ENCODE measurements at places on chromosomes 7 and 10.

DNA sequence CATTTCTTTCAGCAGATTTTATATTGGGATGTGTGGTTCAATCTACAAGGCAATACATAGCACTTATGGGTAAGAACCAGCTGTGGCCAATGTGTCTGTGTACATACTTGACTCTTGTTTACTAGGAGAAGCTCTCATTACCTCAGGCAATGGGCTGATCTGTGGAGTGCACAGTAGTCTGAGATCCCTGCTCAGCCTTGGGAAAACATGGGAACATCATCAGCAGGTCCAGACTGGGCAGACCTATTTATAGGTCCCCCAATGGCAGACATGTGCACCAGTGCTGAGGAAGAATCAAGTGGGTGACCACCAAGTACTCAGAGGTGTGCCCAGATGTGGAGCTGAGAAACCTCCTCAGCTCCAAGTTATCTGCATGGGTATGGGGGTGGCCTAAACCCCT is 349.7 kb downstream of the KIF20B start:
- peak; percentile 7 for ATAC-seq

- peak; percentile 37 for ATAC-seq
These were observed 119.4 kb downstream of the DYNC2I1 start for GRCh38 chr7:158975526-158976467.

DNA sequence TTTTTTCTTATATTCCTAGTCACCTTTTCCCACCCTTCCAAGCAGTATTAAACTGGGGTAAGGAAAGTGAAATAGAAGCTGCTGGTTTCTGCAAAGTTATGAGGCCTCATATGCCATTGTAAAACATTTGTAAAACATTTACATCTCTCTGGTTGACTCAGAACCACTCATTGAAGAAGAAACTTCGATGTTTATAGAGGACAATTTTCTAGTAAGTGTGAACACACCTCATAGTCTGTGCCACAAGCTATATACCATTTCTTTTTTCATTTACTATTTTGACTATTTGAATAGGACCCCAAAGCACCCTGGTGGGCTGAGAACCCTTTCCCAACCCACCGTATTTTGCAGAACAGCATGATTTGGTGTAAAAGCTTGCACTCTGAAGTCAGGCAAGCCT is 12.9 kb upstream of the ITGB1 start:
- peak; percentile 77 for ATAC-seq

- ATAC-seq: no peak
These were observed 188.2 kb downstream of the KIF20B start for GRCh38 chr10:89889606-89890005.

DNA sequence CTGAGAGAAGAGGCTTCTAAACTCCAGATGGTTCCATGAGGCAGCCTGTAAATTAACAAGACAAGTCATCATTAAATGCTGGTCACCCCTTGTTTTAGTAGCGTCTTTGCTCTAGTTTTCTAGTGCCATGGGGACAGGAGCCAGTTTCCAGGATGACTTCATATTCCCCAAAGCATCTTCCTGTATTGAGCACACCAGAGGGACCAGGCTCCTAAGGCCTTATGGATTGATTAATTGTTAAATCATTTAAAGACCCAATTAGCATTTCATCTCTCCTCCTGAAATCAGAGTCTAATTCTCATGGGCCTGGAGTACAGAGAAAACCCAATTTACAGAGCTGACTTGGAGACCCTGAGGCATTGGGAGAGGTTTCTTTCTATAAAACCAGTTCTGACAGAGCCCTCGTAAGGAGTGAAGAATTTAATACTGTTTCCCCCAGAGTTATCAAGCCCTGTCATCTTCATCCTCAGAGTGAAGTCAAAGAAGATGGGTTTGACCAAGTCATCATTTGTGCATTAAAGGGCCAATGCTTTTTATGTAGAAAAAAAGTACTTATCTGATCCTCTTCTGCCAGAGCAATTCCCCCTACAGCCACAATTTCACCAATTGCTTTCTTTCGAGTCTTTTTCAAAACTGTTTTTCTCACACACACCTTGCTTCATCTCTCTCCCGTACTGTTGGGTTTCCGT is 678.7 kb downstream of the SDK1 start:
- ATAC-seq: no peak

GRCh38 chr7:158328376-158329013 is 259.1 kb downstream of the PTPRN2 start:
- ATAC-seq: no peak

DNA sequence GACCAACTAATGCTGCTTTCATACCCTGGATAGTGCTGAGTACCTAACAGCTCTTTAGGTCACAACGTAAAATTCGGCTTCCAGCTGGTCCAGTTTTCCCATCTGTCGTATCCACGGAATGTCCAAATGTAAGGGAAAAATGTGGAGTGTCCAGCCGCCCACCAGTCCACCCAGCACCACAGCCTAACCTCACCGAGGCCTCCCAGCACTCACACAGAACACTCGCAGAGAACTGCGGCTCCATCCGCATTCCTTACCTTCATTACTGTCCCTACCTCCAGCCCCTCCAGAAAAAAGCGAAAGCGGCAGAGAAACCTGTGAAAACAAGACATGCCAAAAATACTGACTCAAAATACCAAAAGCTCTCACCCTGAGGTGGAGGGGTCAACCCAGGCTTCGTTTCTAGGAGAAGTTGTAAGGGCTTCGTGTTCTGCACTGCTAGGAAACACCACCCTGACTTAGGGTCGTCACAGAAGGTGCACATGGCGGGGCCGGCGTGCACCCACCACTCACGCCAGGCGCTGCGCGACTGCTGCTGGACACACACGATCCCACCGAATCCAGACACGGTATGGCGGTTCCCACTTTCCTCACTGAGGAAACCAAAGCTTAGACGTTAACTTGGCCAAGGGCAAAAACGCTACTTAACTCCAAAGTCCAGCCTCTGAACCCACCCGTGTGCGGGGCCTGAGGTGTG is 73.9 kb downstream of the AMZ1 start:
- no peak for ATAC-seq

DNA sequence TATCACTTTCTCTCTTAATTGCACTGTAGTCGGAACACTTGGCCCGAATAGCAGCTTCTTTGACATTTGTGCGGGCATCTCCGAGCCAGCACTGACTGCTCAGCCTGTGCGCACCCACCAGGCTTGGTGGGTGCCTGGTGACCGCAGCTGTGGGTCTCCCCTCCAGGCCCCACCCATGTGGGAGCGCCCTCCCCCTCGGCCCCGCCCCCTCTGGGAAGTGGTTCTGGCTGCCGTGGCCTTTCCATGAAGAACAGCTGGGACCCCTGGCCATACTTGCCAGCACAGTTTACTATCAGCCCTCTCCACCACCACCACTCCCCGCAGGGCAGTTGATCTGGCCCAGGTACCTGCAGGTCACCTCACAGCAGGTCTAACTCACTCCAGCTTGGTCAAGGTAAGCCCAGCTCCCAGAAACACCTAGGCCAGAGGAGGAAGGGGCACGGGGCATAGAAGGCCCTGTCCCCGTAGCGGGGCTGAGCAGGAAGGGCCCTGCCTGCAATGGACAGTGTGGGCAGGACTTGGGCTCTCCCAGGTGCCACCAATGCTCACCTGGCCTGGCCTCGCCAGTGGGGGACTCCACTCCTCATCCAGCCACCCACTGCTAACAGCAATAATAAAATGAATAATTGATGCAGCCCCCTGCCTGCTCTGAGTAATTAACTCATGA is 5.8 kb downstream of the RASGEF1A start:
- ATAC-seq: no peak

GRCh38 chr10:76997631-76998030 is 640.0 kb downstream of the KCNMA1 start:
- no peak for ATAC-seq

DNA sequence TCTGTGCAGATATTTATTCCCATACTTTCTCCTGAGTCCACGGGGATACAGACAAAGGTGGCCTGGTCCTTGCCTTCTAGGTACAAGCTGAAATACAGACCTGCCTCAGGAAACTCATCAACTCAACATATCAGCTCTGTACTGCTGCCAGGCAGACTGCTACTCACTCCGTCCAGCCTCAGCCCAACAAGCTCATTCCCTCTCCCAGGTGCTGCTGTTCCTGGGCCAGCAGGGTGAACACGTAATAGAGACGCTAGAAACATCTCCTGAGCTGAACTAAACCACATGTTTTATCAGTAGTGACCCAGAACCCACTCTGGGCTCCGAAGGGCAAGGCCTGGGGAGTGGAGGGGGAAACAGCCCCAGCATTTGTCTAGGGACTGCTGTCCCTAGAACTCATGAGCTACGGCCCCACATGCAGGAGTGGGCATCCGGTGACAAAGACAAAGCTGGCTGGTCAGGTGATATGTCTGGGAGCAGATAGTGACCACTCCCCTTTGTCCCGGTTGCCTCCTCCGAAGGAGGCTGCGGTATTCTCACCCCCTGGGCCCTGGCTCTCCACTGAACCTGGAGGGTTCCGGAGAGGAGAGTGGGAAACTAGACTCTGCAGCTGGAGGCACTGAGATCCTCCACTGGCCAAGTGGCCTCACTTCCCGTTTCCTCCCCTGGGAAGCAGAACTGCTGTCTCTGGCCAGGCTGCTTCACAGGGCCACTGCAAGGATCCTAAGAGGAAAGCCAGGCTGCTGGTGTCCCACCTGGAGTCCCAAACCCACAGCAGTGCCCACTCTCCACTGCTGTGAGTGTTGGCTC is 116.1 kb downstream of the FAM53B start:
- no peak for ATAC-seq

DNA sequence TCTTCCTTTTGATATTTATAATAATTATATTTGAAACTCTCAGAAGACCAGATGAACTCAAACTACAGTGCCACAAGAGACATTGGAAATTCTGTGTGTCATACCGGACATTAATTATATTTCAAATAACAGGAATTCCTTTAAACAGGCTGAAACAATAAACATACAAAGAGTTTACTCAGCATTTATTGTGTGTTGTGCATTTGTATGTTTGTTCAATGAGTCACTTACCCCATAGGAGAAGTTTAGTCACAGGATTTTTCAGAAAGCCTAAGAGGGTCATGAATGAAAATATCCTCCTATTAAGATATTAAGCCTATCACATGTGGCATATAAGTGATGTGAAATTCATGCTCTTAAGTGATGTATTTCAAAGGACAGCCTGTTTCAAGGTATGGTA is 566.8 kb downstream of the CNTNAP2 start:
- no peak for ATAC-seq

DNA sequence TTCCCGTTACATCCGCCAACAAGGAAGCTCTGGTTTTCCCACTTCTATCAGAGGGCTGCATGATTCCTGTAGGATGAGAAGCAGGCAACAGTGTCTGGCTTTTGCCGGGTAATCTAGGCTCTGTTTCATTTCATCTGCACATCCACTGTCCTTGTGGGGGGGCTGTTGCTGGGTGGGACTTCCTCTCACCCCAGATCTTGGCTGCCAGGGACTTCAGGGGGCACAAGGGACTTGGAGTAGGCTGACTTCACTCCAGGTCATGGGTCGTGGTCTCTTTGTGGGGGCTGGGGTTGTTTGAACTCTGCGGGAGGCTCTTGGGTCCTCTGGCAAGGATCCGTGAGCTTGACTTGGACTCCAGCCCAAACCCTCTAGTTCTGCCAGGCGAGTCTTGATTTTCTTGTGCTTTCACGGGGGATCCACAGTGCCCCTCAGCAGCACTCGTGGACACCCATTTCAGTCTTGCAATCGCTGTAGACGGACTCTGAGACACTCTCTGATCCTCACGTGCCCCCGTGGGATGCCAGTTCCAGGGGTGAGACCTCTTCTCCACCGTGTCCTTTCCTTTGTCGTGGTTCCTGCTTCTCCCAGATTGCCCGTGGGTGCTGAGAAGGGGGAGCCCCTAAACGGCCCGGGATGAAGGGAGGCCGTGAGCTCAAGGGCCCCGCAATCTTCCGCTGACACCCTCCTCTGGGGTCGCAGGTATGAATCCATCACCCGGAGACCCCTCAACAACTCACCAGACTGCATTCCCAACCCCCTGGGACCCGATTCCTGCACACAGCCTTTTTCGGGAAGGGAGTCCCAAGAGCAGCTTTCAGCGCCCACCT is 21.4 kb upstream of the ZNF273 start:
- ATAC-seq: no peak

GRCh38 chr7:84237533-84238173 is 43.1 kb upstream of the SEMA3A start:
- ATAC-seq: peak; percentile 90

GRCh38 chr10:72337039-72337629 is 17.6 kb downstream of the DNAJB12 start:
- no peak for ATAC-seq

DNA sequence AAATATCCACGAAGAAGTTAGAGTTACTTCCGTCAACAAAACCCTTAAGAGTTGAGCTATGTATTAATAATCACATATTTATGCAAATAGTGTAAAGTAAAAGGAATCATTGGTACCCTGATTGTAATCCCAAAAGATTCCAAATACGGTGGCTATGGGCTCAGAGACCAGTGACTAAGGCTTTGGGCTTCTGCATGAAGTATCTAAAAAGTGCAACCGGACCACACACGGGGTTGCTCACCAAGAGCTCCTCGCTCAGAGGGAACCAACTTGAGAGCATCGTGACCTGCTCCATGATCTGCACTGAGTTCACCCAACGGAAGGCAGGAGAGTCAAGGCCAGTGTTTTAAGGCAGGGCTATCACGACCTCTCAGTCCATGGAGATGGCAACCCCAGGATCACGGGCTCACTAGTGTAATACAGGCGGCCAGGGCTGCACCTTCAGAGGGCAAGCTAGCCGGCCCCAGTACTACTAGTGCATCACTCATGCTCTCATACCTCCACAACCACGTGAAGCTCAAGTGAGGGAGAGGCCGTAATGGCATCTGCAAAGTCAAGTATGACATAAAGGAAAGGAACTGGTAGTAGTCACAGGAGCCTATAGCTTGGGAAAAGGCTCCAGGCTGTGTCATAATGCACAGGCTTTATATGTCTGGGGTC is 77.1 kb upstream of the CAMK2B start:
- no peak for ATAC-seq

DNA sequence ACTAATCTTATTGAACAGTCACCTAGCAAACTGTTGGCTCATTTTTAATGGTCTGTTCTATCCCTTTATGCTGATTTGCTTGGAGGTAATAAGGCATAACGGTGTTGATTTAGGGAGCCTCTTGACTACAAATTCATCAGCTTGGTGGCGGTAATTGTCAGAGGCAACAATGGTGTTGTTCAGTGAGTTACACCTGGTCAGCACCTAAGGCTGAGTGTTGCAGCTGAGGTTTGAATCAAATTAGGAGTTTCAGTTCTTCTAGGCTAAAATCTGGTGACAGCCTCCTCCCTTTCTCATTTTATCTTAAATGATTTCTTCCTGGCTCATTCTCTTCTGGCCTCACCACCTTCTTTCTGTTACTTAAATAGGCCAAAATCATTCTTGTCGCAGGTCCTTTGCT is 42.3 kb upstream of the SP8 start:
- no peak for ATAC-seq
